ENCODE measurements at places on chromosomes 5 and 9. TPM values are rescaled to one million over a fixed set of nuclear protein-coding genes. Genes with fewer than 3 reads are reported as not detected.

The LMBRD2 gene
- polyA plus RNA-seq, result 2.7 TPM

The ANKRD18B gene
- polyA plus RNA-seq, result not detected

The CNTNAP3B gene
- polyA plus RNA-seq, result not detected

The LCP2 gene
- 164 TPM for polyA plus RNA-seq

The SPATA31D4 gene
- not detected for polyA plus RNA-seq

The ARSI gene
- polyA plus RNA-seq, result not detected

The FSD1L gene
- 0.74 TPM for polyA plus RNA-seq

The PCDHGA12 gene
- polyA plus RNA-seq, result not detected

The SREK1IP1 gene
- 31.3 TPM for polyA plus RNA-seq

The ADAMTS2 gene
- polyA plus RNA-seq, result not detected

The IL4 gene
- polyA plus RNA-seq, result not detected

The PTGDS gene
- polyA plus RNA-seq, result 0.47 TPM

The PCDHA13 gene
- polyA plus RNA-seq, result not detected

The PCDHB11 gene
- not detected for polyA plus RNA-seq

The NMUR2 gene
- polyA plus RNA-seq, result not detected

The ALDH1A1 gene
- polyA plus RNA-seq, result not detected

The ADAMTSL1 gene
- not detected for polyA plus RNA-seq

The STC2 gene
- not detected for polyA plus RNA-seq

The OR13D1 gene
- polyA plus RNA-seq, result not detected

The NKD2 gene
- polyA plus RNA-seq, result not detected

The QSOX2 gene
- polyA plus RNA-seq, result 0.33 TPM

The LECT2 gene
- not detected for polyA plus RNA-seq

The LRRTM2 gene
- polyA plus RNA-seq, result not detected

The TNC gene
- polyA plus RNA-seq, result not detected
